ENCODE measurements at places on chromosomes 1 and 21. TPM values are rescaled to one million over a fixed set of nuclear protein-coding genes. Genes with fewer than 3 reads are reported as not detected.

ADAMTS1 gene
- 0.26 TPM for total RNA-seq

UAP1 gene
- 39.8 TPM for total RNA-seq

GRCh38 chr1:53777272-53777671 is 38.3 kb upstream of the GLIS1 start:
- DNase-seq, result no peak
- no peak overlapping the region for H3K27ac ChIP-seq

- no peaks in the 10 kb centered on the region for H3K4me1 ChIP-seq
- no peaks in the 10 kb centered on the region for H3K27me3 ChIP-seq
- H3K4me3 ChIP-seq, result no peak overlapping the region
- DNase-seq, result peak; percentile 19
- H3K36me3 ChIP-seq, result no peaks in the 10 kb centered on the region
- no peak overlapping the region for H3K27ac ChIP-seq
Observed at GRCh38 chr1:21574466-21575151, 65.4 kb downstream of the ALPL start.

KDF1 gene
- 20.5 TPM for total RNA-seq

RBM11 gene
- total RNA-seq, result 2.4 TPM

DNA sequence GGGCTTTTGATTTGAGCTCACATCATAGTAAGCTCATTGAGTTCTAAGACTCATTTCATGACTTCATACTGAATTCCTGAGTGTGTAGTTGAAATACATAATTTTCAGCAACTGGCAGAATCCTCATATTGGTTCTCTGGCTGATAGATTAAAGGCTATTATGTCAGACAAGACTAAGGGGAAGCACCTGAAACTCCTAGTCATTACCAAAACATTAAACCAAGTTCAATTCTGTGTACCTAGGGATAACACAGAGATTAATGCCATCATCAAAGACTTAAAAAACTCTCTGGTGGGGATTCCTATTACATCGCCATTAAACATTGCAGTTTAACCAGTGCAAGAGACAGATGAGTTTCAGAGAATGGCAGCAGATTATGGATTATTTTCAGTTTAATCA is 339.1 kb downstream of the PTPRC start:
- H3K27me3 ChIP-seq, result no peaks in the 10 kb centered on the region
- H3K4me3 ChIP-seq, result no peak overlapping the region
- no peak overlapping the region for H3K27ac ChIP-seq
- no peaks in the 10 kb centered on the region for H3K36me3 ChIP-seq
- DNase-seq, result no peak

LINGO4 gene
- not detected for total RNA-seq

GRCh38 chr1:180117764-180118116 is 36.9 kb upstream of the QSOX1 start:
- peak overlapping the region; percentile 66 for H3K27ac ChIP-seq
- peaks cover 19% of the 10 kb centered on the region for H3K4me1 ChIP-seq
- H3K36me3 ChIP-seq, result 0 out of 2 replicates have a peak, but pooled peaks cover 2% of the 10 kb centered on the region

EXOSC10 gene
- 55.8 TPM for total RNA-seq

DNA sequence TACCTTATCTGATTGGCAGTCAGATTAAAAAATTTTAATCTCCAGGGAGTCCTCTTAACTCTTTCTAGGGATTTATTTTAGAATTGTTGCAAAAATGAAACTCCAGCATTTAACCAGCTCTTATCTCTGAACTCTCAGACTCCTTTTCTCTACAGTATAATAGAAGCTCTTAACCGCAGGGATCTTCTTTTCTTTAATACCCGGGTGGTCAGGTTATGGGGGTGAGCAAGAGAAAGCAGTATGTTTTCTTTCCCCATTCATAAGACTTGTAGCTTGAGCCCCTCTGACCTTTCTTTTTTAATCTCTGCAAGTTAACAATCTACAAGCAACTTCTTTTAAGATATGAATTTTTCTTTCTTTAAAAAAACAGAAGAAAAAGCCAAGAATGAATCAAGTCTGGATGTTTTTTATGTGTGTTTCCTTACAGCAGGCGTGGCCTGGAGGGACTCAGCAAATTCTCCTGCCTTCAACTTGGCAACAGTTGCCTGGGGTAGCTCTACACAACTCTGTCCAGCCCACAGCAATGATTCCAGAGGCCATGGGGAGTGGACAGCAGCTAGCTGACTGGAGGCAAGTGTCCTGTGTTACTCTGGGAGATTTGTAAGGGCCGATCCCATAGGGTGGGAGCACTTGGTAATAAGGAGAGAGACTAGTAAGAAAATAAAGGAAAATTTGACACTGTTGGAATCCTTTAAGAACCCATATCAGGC is 13.4 kb upstream of the OLFML3 start:
- no peaks in the 10 kb centered on the region for H3K27me3 ChIP-seq
- no peak overlapping the region for H3K4me3 ChIP-seq
- H3K27ac ChIP-seq, result no peak overlapping the region
- H3K4me1 ChIP-seq, result no peaks in the 10 kb centered on the region
- H3K36me3 ChIP-seq, result peaks cover 70% of the 10 kb centered on the region

Data from PC-9 (cell line).